ENCODE measurements at places on chromosomes 3 and 15.

DNA sequence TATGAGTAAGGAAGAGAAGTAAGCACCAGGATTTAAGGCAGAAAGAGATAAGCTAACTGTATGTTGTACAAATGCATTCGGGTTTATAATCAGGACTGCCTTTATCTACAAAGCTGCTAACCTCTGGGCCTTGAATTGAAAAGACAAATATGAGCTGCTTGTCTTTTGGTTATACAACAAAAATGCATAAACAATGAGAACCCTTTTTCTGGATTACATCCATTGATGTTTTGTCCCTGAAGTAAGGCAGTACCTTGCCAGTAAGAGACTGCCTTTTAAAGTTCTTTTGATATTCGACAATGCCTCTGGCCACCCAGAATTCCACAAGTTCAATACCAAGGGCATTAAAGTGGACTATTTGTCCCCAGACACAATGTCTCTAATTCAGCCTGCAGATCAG, 280.7 kb downstream of the ZNF621 start:
- DNase-seq = no peak

DNA sequence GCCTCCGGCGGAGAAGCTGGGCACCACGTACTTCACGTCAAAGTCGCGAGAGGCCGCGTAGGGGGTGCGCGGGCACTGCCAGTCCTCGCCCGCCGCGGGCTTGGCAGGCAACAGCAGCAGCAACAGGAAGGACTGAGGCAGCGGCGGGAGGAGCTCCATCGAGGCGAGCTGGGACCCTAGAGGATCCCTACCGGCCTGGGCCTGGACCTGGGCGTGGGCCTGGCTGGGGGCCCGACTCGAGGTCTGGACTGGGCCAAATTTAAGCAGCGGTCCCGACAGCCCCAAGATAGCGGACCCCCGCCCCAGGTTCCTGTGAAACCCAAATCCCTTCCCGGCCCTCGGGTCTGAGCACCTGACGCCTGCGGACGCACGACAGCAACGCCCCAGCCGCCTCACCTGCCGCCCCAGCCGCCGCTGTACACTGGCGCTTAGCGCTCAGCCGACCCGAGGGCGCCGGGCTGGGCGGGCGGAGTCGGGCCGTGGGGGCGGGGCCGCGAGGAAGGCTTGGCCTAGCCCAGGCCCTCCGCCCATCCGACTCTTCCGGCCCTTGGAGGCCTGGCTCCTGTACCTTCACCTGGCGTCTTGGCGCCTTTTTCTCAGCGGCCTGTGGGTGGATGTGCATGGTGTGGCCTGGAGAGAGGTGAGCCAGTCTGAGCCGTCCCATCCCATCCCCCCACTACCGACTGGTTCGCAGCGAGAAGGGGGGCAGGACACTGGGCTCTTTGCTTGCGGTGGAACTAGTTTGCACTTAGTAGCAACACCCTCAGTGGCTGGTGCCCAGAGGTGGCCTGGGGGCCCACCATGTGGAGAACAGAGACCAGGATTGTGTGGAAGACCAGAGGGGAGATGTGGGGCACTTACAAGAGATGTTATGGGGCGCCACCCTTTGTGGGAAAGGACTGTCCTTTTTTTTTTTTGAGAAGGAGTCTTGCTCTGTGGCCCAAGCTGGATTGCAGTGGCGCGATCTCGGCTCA, at the start of gene MST1R:
MST1R (minus strand) TSS at position 423 of the 974 bp plus-strand sequence; CDS start at position 159, 264 bp downstream.
- DNase-seq = peak; percentile 71

GRCh38 chr15:88043396-88043795, 213.1 kb downstream of the NTRK3 start:
- no peak for DNase-seq

- DNase-seq = no peak
Observed at GRCh38 chr15:78618064-78618463, 2.7 kb downstream of the CHRNA3 start.
